ENCODE measurements at places on chromosomes 11 and 22.

- no peak for DNase-seq
Measured at GRCh38 chr22:19760058-19760950, at the start of gene TBX1. Gene TBX1 (plus strand): TSS chr22:19760778. CDS start chr22:19760844, 66 bp downstream.

- DNase-seq, result no peak
Measured at GRCh38 chr22:48256776-48257684, 1494.6 kb downstream of the TBC1D22A start.

DNA sequence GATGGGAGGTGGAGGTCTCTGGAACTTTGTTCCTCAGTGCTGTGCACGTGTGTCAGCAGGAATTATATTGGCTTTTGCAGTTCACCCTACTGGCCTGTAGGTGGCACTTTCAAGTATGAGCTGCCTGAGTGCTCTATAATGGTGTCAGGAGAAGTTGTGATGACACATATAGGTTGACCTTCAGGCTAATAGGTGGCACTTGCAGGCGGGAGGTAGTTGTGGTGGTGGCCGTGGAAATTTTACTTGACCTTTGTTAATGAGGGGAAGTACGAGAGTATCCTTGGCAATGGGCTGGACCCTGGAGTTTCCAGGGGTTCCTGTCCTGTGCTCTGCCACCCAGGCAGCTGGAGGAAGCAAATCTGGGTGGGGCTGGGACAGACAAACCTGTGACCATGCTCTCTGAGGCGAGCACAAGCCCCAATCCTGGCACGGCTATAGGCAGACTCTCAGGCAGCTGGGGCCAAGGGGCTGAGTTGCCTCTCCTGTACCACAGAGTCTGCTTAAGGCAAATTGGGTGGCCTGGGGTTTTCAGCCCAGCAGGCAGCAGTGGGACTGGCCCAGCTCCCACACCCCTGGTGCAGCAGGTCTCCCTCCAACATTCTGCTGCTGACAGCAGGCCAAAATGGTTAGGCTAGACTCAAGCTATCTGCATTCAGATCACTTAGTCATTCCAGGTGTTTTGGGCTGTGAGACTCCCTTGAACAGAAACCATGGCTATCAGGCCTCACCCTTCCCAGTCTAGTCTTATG, 147.5 kb upstream of the CTSC start:
- DNase-seq, result peak; percentile 54

GRCh38 chr22:19555651-19556050, 31.4 kb upstream of the CLDN5 start:
- no peak for DNase-seq

DNA sequence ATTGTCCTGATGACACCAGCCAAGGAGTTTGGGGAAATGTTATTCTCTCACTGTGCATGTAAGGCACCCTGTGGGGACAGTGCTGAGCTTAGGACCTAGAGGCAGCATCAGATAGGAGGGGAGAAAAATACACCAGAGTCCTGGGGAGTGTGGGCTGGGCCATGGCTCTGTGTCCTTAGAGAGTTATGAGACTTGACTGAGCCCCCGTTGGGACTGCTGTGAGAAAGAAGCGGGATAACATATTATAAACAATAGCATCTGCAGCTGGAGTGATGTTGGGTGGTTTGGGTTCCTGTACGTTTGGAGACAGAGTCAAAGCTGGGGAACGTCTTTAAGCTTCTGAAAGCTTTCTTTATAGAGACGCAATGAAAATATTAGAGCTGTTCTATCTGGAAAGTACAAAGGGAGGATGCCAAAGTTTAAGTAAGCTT, 90.9 kb upstream of the CRTAM start:
- no peak for DNase-seq

GRCh38 chr11:62004473-62004872, 37.0 kb upstream of the FTH1 start:
- DNase-seq, result no peak

DNA sequence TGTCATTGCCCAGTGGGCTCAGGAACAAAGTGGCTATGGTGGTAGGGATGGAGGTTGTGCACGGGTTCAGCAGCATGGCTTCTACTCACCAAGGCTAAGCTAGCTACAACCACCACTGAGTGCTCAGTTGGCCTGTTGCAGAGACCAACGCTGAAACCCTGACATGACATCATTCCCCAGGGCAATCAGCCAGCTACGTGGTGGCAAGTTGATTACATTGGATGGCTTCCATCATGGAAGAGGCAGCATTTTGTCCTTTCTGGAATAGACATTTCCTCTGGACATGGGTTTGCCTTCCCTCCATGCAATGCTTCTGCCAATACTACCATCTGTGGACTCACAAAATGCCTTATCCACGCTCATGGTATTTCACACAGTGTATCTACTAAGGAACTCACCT, 634.3 kb downstream of the OPCML start:
- DNase-seq, result peak; percentile 20

- no peak for DNase-seq
Measured at GRCh38 chr11:127559978-127560377, 559.4 kb upstream of the KIRREL3 start.

DNA sequence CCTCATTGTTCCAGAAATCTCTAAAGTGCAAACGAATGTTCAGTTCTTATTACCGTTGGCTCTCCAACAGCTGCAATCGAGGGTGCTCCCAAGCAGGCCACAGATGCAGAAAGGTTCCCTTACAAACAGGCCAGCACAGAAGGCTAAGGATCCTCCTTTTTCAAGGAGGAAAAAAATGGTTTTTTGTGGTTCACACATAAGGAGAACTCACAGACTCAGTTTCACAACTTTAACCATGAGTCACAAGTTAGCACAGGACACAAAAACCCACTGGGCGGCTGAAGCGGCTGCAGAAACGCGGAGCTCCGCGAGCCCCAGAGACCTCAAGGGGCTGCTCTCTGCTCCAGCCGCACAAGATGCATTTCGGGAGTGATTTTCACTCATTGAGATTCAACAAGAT, 98.2 kb upstream of the PRR5 start:
- DNase-seq, result no peak

- no peak for DNase-seq
Measured at GRCh38 chr11:132068556-132068955, 698.1 kb downstream of the NTM start.

GRCh38 chr11:68342459-68343158, 30.2 kb downstream of the LRP5 start:
- peak; percentile 56 for DNase-seq

DNA sequence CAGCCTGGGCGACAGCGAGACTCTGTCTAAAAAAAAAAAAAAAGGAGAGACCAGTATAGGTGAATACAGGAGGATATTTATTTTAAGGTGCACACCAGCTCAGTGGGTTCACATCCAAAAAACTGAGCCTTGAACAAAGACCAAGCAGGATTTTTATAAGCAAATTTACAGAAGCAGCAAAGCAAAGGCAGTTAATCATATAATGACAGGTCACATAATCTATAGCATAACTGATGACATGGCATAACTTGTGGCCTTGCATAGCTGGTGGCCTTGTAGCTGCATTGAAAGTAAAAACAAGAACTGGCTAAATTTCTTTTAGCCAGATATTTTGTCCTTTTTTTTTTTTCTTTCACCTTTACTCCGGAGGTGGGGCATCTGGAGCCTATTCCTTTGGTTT, 2.7 kb upstream of the PLAAT3 start:
- no peak for DNase-seq

GRCh38 chr11:66689661-66690590, 12.2 kb upstream of the RBM4B start:
- DNase-seq, result no peak

GRCh38 chr22:22536515-22536914, 16.4 kb upstream of the ZNF280A start:
- DNase-seq, result no peak

DNA sequence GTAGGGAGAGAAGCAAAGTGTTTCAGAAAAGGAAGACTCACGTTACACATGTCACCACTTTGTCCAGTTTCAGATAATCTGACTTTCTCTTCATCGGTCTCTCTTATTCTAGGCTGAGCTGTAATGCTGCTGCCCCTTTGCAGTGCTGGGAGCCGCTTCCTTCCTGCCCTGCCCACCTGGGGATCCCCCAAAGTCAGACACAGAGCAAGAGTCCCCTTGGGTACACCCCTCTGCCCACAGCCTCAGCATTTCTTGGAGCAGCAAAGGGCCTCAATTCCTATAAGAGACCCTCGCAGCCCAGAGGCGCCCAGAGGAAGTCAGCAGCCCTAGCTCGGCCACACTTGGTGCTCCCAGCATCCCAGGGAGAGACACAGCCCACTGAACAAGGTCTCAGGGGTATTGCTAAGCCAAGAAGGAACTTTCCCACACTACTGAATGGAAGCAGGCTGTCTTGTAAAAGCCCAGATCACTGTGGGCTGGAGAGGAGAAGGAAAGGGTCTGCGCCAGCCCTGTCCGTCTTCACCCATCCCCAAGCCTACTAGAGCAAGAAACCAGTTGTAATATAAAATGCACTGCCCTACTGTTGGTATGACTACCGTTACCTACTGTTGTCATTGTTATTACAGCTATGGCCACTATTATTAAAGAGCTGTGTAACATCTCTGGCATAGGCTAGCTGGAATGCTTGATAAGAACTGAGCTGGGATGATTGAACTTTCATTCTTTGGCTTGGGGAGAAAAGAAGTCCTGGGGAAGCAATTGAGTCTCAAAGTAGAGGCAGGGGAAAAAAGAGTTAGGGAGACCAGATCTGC, 31.2 kb upstream of the SMIM35 start:
- DNase-seq, result no peak

- peak; percentile 55 for DNase-seq
Measured at GRCh38 chr11:75565221-75565814, 3.3 kb downstream of the SERPINH1 start.

DNA sequence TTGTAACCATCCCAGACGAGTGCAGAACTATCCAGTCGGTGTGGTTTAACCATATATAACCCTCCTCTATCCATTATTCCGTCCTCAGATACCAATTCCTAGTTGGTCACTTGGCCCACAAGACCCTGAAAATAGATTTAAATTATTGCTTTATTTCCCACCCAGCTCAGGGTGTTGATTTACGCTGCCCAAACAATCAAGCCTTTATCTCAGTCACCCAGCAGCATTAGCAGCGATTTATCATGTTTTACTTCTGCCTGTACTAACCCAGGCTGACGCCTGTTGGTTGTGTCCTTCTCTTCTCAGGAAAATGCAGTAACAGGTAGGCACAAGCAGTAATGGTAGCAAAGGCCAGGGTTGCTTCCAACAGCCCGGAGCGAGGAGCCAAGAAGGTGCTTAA, 81.2 kb downstream of the DSCAML1 start:
- DNase-seq, result no peak

DNA sequence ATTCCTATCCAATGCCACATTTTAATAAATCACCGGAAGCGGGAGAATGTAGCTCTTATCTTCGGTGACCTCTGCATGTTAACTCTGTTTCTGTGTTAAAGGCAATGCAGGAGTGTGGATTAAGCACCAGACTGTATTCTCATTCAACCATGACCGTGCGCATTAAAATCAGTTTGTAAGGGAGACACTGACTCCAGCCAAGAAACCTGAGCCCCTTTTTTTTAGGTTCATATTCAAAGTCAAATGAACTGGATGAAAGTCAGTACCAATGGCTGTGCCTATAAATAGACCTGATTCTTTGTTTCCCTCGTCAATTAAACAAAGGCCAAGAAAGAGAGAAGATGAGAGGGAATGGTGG, 32.2 kb downstream of the C11orf91 start:
- no peak for DNase-seq

DNA sequence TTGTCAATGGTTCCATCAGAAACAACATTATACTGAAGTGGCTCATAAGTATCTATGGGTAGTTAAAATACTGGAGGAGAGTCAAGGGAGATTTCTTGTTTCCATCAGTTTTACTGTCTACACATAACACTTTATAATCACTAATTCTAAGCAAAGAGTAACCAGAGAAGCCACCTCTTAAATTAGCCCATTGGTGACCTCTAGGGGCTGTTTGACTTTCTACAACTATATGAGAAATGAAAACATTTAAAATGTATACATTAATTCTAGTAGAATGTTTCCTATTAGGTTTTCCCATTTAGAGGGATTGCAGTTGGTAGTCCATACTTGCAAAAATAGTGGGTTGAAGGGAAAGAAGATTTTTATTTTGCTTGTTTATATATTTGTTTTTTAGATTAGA, 504.3 kb downstream of the FAM181B start:
- DNase-seq, result peak; percentile 20

GRCh38 chr11:17839450-17839849, 104.9 kb downstream of the KCNC1 start:
- no peak for DNase-seq

GRCh38 chr11:132999516-132999915, 532.8 kb downstream of the OPCML start:
- DNase-seq, result no peak

DNA sequence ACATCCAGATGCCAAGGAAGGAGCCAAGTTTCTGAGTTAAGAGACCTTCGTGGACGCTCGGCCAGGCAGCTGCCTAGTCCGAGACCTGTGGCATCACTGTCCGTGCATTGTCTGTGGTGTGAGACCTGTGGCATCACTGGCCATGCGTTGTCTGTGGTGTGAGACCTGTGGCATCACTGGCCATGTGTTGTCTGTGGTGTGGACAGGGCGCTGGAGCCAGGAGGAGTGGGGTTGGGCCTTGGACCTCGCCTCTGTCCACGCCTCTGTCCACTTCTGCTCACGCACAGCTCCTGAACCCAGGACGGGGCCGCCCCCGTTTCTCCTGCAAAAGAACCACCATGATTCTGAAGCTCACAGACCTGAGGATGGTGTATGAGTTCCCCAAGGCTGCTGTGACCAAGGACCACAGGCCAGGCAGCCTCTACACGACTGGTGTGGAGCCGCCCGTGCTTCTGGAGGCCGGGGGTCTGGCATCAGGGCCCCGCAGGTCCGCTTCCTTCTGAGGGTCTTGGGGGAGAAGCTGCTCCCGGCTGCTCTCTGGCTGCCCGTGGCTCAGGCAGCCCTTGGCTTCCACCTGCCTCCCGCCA, 1218.3 kb downstream of the BRD1 start:
- DNase-seq, result no peak

DNA sequence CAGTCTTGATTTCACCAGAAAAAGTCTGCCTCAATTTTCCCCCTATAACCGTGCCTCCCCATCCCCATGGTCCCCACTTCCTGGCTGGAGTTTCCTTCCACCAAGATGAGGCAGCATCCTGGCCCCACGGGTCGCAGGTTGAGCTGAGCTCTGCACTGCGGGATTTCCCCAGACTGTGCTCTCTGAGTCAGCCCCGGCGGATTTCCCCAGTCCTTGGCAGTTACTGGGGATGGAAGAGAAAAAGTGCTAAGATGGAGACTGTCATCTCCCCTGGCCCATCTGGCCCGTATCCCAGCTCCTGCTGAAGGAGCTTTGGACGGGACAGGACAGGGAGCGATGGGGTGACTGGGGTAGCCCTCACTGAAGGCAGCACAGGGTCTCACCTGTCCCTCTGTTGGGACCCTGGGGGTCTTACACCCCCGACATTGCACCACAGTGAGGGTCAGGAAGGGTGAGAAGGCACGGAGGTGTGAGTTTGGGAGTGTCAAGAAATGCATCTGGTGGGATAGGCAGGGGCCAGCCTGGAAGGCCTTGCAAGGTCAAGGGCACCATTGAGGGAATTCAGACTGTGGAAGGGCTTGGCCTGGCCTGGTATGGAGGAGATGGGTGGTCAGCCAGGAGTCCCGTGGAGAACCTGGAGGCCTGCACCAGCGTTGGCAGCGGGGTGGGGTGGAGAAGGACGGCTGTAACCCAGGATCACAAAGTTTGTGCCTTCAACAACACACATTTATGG, 36.5 kb downstream of the NADSYN1 start:
- peak; percentile 18 for DNase-seq

GRCh38 chr11:120067438-120068113, 70.3 kb downstream of the TRIM29 start:
- no peak for DNase-seq

GRCh38 chr11:25900814-25901213, 431.1 kb upstream of the ANO3 start:
- DNase-seq, result no peak
